ENCODE measurements at places on chromosomes 3 and 15. TPM values are rescaled to one million over a fixed set of nuclear protein-coding genes. Genes with fewer than 3 reads are reported as not detected.

- DNase-seq = no peak
Measured at GRCh38 chr3:185534511-185534910, 17.9 kb downstream of the LIPH start.

GOLGA8T gene
- 0.15 TPM for total RNA-seq

- no peak for DNase-seq
Measured at GRCh38 chr15:39804026-39804425, 21.4 kb upstream of the FSIP1 start.

GRCh38 chr3:106333911-106334618 is 465.3 kb upstream of the CBLB start:
- DNase-seq = no peak

GRCh38 chr3:94799420-94800060 is 736.7 kb downstream of the NSUN3 start:
- no peak for DNase-seq

GRCh38 chr15:95141486-95141885 is 910.1 kb downstream of the MCTP2 start:
- DNase-seq = no peak

ACAD9 gene
- total RNA-seq = 23.9 TPM

GRCh38 chr3:100110162-100110561 is 4.1 kb downstream of the FILIP1L start:
- no peak for DNase-seq

DNA sequence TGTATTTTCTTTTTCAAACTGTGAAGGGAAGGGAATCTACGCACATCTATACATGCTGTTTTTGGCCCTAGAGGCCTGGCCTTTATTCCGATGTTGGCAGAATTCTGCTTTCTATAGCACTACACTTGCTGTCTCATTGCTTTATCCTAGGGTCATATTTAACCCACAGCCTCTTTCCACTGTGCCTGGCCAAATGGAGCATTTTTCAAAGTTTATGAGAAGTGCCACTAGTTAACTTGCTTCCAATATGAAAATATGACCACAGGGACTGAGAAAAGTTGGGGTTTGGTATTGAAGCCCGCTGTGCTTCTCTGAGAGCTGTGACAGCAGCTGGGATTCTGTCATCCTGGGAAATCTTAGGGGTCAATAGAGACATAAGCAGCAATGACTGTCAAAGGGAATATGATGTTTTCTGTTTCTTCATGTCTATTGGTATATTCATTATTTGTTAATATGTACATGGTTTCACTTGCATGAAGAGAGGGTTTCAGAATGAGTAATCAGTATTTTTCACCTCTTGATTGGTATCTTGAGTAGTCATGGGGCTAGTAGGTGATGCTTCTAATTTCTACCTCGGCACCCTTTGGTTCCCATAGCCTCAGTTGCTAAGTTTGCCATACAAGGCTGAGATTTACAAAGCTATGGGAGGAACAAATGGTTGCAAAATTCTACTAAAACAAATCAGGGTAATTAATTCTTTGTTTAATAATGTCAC is 275.8 kb upstream of the RBMS3 start:
- no peak for DNase-seq

DNA sequence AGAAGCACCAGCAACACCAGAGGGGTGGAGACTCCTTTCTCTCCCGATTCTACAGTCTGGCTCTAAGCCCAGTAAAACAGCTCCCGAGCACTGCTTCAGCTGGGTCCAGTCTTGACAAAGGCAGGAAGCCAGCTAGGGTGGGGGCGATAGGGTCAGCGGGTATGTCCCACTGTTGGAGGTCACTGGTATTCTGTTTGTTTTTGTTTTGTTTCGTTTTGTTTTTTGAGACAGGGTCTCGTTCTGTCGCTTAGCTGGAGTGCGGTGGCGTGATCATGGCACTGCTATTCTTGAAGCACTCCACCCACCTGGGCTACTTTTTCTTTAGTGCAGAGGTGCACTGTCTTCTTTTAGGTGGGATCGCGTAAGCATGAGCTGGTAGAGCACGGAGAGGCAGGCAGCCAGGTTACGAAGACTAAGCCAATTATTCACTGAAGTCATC is 16.3 kb downstream of the GCSAM start:
- no peak for DNase-seq

DNA sequence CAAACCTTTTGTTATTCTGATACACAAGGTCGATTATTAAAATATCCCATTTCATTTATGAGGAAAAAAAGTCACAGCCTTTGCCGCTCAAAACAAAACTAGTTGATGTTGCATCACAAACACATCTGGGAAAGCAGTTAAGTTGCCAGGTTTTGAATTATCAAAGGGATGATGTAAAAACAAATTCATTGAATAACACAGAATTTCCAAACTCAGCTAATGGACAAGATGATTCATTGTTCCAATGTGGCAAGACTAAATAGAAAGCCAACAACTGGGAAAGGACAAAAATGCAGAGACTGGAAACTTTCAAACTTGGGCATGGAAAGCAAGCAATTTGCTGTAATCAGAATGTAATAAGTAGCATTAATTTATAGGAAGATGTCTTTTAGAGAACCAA is 610.0 kb upstream of the ZNF385D start:
- DNase-seq = no peak

DNA sequence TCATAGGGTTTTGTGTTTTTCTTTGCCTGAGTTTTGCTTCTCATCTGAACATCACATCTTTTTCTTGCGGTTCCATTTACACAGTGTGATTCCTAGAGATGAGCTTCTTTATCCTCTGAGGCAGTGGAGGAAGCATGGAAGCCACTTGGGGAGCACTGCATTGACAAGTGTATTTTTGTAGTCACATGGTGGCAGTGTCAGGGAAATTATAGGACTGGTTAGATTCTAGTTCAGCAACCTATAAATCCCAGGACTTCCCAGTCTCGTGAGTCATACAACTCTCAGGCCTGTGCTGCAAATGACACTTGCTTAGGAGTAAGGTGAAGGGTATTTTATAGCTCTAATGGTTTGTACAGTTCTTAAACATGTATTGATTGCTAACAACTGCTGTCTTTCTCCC is 58.4 kb downstream of the RBM6 start:
- DNase-seq = no peak

DNA sequence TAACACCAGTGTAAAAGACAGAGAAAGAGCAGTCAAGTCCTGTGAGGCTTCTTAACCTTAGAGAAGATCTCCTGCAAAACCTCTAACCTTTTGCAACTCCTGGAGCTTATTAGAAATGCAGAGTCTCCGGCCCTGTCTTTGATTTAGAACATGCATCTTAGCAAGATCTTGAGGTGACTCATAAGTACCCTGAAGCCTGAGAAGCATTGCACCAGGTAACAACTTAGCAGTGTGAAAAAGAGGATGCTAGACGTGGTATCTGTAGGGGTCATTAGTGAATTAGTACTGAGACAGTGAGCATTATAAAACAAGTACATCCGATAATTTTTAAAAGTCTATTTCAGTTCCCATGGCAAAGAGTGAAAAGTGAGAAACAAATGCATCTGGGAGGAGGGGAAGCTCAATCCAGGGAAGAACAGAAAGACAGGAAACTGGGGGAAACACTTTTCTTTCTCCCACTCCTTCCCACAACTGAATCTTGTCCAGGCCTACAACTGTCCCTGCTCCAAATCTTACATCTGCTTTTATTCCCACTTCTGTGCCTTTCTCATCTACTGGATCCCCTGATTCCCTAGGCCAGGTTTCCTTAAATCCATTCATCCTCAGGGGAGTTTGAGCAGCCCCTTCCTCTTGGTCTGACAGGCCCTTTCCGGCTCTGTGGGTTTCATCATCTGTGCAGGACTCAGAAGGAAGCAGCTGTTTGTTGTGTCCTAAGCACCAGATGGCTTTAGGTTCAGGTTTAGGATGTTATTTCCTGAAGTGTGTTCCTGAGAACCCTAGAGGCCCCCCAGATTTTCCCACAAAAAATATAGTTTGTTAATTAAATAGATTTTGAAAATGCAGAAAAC is 128.1 kb upstream of the IL12A start:
- DNase-seq = no peak

DNA sequence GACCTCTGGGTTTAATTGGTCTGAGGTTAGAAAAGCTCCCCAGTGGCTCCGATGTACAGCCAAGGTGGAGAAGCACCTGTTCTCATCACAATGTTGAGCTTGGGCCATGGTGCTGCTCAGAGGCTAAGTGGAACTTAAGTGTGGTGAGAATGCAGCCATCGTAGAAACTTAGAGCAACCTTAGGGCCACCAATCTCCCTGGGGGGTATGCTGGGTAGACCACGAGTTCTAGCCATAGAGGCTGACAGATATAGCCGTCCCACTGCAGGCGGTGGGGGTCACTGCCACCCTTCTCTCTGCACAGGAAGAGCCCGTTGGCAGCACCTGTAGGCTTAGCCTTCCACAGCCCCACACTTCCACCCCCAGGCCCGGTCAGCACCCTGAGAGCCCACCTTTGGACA is 38.0 kb downstream of the MGLL start:
- no peak for DNase-seq

GRCh38 chr15:30770759-30771158 is 133.0 kb upstream of the FAN1 start:
- DNase-seq = no peak
